ENCODE measurements at places on chromosomes 3 and 15.

GRCh38 chr15:97708252-97708651, 252.3 kb upstream of the ARRDC4 start:
- no peak for DNase-seq

- DNase-seq = no peak
These were observed 272.4 kb upstream of the COL8A1 start for GRCh38 chr3:99365979-99366378.

- DNase-seq = no peak
These were observed 303.7 kb upstream of the WNT5A start for GRCh38 chr3:55790596-55791350.

GRCh38 chr3:169305460-169305859, 358.1 kb downstream of the MECOM start:
- no peak for DNase-seq

- no peak for DNase-seq
These were observed 260.9 kb upstream of the HES1 start for GRCh38 chr3:193874997-193875593.

- no peak for DNase-seq
These were observed 394.8 kb downstream of the SI start for GRCh38 chr3:164683489-164683888.

GRCh38 chr3:170425491-170426239, 7.0 kb downstream of the CLDN11 start:
- no peak for DNase-seq

DNA sequence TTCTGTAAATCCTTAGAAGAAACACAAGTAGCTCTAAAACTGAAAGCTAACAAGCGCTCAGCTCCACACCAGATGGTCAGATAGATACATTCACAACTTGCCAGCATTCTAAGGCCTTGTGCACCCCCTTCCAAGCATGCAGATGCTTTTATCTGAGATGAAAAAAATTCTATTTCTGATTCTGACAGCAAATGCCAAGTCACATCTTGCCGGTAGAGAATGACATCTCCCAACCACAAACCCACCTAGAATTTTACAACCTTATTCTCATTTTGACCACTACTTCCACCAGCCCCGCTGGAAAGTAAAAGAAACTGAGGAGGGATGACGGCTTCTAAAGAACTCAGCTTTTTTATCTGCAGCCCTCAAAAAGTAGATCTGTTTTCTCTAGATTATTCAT, 57.7 kb downstream of the SUMF1 start:
- DNase-seq = no peak

All from cardiac muscle cell (in vitro differentiated cells and primary cell).